ENCODE measurements at places on chromosomes 1 and 21.

- peak; percentile 43 for DNase-seq
Observed at GRCh38 chr1:28580722-28581530, 11.1 kb upstream of the RAB42 start.

- DNase-seq: no peak
Observed at GRCh38 chr21:18153063-18153462, 91.6 kb upstream of the CHODL start.

GRCh38 chr1:78226784-78227183 lies 181.0 kb downstream of the GIPC2 start:
- no peak for DNase-seq

- DNase-seq: no peak
Observed at GRCh38 chr1:155978973-155979429, 654 bp upstream of the ARHGEF2 start.

GRCh38 chr1:54937469-54937868 lies 43.0 kb upstream of the TMEM61 start:
- DNase-seq: no peak

GRCh38 chr1:44019466-44019948 lies 11.8 kb downstream of the SLC6A9 start:
- DNase-seq: no peak

- DNase-seq: no peak
Observed at GRCh38 chr1:221517961-221518360, 223.9 kb downstream of the DUSP10 start.

DNA sequence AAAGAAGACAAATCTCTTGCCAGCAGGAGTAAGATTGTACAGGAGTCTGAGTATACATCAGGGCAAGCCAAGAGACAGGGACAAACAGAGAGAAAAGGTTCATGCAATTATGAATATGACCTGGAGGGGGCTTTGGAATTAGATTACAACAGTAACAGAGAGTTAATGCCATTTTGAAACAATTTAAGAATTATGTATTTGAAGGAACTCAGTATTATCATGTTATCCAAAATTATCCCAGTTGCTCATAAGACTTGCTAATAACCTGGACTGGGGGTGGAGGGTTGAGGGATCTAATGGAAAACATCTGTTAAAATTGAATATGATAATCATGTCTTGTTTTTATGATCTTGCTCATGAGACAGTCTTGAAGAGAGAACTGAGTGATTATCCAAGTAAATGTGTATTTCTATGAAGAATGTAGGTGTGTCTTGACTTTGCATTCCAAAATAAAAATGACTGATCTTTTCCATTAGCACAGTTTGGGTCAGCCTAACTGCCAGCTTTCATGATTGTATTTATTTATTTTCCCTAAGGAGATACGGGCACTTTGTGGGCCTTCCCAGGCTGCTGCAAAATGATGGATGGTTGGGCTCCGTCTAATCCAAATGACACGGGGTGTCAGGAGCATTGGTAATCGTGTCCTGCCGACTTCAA lies 117.7 kb downstream of the ERG start:
- no peak for DNase-seq

DNA sequence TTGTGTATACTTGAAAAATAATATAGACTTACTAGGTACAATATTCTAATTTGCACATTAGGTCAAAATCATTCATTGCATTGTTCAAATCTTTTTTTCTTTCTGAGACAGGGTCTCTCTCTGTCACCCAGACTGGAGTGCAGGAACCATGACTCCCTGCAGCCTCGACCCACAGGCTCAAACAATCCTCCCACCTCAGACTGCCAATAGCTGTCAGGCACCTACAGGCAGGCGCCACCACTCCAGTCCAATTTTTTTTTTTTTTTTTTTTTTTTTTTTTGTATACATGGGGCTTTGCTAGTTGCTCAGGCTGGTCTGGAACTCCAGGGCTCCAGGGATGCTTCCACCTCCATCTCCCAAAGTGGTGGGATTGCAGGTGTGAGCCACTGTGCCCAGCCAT lies 656.9 kb downstream of the KCNT2 start:
- DNase-seq: no peak

GRCh38 chr1:71885171-71885570 lies 397.2 kb downstream of the NEGR1 start:
- DNase-seq: no peak

DNA sequence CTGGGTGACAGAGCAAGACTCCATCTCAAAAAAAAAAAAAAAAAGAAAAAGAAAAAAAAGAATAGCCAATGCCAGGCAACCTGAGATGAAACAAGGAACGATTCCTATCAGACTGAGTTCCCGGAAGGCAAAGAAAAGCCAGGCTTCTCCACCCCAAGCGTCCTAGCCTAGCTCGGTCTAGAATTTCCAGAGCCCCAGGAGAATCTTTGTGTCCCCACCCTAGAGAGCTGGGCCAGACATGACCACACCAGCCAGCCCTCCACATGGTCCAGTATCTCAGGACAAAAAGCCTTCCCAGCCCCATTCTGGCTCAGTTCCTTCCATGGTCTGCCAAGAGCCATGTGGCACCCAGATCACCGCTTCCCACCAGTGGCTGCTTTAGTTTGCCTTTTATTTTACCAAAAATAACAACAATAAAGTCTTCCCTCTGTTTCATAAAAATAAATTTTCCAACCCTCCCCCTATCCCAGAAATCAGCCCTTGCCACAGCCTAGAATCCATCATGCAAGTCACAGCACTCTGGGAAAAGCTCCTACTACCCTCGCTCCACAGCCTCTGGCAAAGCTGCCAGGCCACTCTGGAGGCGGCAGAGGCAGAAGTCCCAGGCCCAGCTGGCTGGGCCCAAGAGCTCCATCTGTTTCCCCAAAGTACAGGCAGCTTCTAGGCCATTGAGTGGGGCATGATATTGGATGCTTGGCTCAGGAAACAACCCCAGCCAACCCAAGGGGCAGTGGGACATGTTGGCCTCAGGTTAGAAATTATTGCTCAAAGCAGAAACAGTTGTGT lies 3.5 kb upstream of the MKNK1 start:
- DNase-seq: no peak

DNA sequence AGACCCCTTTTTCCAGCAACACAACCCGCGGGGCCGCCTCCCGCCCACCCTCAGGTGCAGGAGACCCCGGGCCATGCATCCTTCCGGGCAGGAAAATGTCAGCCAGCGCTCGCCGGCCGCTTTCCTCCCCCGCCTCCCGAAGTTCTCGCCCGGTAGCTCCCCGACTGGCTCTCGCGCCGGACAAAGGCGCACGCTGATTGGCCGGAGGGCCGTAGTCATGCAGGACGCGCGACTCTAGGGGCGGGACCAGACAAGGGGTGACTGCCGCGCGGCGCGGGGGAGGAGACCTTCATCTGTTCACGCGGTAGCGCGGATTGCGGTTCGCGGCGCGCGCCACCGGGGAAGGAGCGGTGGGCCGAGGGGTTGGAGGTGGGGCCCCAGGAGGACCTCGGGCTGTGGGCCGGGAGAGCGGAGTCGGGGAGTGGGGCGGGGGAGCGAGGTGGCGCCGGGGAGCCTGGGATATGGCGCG lies at the start of gene FLVCR1:
FLVCR1 (plus strand) TSS at position 284 of the 469 bp plus-strand sequence; CDS start at position 462, 178 bp downstream.
- DNase-seq: peak; percentile 78

DNA sequence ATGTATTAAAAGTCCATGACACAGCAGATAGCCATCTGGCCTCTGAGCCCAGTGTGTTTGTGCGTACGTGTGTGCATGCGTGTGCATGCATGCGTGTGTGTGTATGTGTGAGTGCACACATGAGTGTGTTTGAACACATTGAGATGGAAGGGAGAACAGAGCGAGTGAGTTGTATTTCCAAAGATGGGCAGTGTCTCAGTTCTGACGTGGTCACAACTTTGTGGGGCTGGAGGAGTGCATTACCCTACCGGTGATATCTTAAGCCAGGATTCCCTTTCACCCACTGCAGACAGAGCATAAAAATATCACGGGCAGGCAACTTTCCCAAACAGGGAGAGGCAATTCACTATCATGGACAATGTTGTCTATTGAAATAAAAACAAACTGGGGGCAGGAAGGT lies 27.8 kb downstream of the IRF2BP2 start:
- DNase-seq: no peak

GRCh38 chr1:1577367-1578011 lies 2.8 kb upstream of the SSU72 start:
- DNase-seq: no peak

DNA sequence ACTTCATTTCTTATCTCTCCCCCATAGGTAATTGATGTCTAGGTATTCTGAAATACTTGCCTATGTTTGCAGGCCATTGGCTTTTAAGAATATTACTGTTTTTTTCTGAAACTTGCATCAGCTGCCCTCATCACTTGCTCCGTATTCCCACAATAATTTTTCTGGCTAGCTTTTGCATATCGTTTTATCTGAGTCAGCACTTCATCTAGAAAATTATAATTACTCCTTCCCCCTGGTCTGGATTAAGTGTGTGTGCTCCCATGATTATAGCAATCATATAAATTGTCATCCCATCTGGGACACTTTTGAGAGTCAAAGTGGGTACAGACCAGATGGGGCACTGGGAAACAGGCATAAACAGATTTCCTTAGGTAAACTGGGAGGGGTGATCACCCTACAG lies 583.2 kb upstream of the B3GALT2 start:
- DNase-seq: no peak

GRCh38 chr21:44425307-44425894 lies 29.9 kb upstream of the LRRC3 start:
- DNase-seq: no peak
